Substantia nigra (tissue), 51 donors: ENCODE measurements at places on chromosomes 11 and 22.

DNA sequence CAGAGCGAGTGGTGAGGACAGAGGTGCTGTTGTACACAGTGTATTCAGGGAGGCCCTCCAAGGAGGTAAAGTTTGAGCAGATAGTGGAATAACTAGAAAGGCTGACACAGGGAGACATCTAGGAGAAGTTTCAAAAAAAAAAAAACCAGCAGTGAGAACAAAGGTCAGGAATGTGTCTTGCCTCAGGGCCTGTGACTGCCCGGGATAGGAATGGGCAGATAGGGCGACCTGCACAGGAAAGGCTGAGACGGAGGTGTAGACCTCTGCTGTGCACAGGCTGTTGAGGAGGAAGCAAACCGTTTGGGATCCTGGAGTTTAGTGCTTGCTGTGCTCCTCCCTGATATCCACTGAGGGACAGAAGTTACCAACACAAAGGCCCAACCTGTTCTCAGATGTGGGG lies 406.5 kb upstream of the B3GAT1 start:
- DNase-seq = no peak

- DNase-seq = no peak
Observed at GRCh38 chr11:3344327-3345174, 34.4 kb downstream of the ZNF195 start.

GRCh38 chr22:24806663-24807001 lies 621 bp downstream of the SGSM1 start:
- no peak for DNase-seq

- no peak for DNase-seq
Observed at GRCh38 chr11:71062199-71062598, 190.2 kb downstream of the SHANK2 start.

GRCh38 chr22:47687346-47687655 lies 924.9 kb downstream of the TBC1D22A start:
- DNase-seq = no peak

GRCh38 chr22:39530692-39531331 lies 1.7 kb downstream of the RPS19BP1 start:
- DNase-seq = no peak

DNA sequence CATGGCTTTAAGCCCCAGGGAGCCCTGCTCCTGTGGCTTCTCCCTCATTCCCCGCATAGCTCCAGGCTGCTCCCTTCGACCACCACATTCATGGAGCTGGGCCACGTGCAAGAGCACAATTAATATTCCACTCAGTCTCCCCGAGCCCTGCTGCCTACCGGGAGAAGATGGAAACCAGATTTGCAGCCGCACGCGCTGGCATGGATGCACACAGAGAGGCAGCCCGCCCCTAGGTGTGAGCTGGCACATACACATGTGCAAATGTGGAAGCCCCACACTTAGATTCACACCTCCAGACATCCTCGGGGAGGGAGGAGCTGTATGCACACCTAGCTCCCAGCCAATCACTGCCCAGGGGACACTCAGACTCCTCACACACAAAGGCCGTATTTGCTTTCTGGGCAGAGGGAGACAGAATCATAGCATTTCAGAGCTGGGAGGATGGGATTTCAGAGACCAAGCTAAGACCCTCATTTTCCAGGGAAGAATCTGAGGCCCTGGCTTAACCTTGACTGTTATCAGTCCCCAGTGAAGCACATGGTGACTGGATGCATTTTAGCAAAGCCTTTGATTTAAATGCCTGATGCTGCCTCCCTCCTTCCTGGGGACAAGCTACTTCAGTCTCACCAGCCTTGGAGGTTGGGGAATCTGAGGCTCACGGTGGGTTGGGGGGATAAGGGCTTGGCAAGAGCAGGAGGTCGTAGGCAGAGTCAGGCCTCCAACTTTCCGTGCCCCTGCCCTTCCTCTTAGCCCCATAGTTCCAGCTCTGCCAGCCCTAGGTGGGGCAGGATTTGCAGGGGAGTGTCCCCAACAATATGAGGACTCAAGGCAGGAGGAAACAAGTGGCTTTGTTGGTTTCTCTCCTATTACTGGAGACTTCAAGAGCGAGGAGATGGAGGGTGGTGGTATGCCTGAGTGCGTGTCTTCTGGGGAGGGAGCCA lies 5.3 kb upstream of the CREB3L1 start:
- no peak for DNase-seq

DNA sequence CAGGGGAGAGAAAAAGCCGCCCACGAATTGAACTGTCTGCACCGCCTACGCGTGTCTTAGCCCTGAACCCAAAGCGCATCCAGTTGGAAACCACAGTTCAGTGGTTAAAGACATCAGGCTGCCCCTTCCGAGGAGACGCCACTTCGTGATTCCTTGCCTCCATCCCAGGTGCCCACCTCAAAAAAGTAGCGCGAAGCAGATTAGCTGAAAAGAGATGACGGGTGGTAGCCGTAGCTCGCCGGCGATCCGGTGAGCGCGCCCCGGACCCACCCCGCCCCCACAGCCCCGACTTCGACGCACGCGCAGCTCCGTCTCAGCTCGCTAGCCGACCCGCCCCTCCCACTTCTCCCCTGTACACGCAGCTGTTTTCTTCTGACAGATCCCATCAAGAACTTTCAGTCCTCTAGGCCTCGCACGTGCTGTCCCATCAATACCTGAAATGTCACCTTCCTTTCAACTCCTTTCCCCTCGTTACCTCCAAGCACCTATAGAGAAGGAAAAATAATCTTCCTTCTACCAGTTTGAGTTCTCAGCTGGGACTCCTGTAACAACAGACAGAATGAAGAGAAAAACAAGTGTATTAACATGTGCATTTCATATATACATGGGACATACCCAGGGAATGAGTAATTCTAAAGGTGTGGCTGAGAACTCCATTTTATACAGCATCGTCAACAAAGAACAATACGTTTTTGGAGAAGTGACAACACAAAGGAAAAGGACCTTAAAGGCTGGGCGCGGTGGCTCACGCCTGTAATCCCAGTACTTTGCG lies 49.5 kb downstream of the OR4D9 start:
- DNase-seq = peak; percentile 73

DNA sequence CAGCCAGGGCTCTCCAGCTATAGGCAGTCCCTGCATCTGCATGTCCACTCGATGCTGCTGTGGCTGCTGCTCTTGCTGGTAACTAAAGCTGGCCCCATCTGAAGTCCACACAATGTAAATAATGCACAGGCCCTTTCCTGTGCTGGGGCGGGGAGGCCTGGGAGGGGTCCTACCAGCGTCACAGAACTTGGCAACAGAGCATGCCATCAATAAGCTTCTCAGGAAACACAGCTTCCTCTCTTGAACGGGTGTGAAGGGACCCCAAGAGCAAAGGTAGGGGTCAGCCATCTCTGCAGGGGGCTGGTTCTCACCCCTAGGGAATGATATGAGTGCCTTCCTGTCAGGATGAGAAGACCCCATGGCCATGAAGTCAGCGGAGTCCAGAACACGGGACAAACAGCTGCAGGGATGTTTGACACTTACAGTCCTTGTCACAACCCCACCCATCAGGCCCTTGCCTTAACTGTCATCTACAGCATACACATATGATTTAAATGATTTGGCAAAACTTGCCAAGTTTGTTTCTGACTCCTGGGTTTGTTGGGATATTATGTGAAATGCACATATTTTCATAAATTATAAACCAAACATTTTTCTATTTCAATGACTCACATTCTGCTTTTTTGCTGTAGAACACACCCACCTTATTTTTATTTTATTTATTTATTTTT lies 39.1 kb upstream of the LYVE1 start:
- no peak for DNase-seq

- peak; percentile 32 for DNase-seq
Observed at GRCh38 chr22:31333641-31334040, 12.5 kb downstream of the PATZ1 start.

- DNase-seq = peak; percentile 19
Observed at GRCh38 chr11:133927690-133928627, 28.8 kb downstream of the IGSF9B start.

- DNase-seq = no peak
Observed at GRCh38 chr11:110182886-110183285, 89.7 kb downstream of the ZC3H12C start.

- DNase-seq = no peak
Observed at GRCh38 chr11:62033191-62034035, 66.0 kb upstream of the FTH1 start.

DNA sequence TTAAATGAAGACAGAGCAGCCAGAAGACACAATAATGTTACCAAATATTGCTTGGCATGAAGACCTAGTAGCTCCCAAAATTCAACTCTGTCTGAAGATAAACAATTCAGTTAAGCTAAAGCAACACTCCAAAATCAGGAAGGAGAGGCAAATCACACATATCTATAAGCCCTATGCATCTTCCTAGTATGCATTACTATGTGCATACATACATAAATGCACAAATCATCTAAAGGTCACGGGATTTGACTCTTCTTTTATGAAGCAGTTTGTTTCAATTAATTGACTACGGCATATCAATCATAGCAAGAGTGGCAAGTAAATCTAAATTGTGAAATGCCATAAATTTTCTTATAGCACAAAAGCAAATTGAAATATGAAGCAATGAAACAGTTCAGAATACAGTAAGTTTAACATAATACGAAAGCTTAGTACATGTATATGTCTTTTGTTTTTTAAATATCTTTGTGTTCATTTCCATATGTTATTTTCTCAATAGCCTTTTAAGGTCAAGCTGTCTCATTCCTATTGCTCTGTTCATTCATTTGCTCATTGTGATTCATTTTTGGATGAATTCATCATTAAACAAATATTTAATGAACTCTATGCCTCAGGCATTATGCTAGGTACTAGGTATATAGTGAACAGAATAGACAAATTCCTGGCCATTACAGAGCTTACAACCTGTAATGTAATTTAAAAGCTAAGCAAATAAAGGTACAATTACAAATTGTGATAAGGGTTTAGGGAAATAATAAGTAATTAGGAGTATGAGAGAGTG lies 540.5 kb downstream of the DLG2 start:
- no peak for DNase-seq

DNA sequence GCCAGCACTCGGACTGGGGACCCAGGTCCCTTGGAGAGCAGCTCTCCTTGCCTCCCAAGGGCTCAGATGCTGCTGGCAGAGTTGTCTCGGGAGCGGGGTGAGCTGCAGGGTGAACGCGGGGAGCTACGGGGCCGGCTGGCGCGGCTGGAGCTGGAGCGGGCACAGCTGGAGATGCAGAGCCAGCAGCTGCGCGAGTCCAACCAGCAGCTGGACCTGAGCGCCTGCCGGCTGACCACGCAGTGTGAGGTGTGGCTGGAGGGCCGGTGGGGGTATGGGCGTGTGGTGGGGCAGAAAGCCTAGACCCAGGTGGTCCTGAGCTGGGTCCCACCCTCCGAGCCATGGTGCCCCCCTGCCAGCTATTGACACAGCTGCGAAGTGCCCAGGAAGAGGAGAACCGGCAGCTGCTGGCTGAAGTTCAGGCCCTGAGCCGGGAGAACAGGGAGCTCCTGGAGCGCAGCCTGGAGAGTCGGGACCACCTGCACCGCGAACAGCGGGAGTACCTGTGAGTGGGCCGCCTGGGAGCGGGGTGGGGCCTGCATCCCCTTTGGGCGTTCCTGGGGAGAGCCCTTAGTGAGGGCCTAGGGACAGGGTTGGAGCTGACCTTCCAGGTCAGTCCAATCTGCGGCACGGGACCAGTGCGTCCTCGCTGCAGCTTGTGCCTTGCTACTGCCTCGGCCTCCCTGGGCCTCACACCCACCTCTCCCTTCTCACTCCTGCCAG lies 5.8 kb upstream of the RPS6KA4 start:
- no peak for DNase-seq

DNA sequence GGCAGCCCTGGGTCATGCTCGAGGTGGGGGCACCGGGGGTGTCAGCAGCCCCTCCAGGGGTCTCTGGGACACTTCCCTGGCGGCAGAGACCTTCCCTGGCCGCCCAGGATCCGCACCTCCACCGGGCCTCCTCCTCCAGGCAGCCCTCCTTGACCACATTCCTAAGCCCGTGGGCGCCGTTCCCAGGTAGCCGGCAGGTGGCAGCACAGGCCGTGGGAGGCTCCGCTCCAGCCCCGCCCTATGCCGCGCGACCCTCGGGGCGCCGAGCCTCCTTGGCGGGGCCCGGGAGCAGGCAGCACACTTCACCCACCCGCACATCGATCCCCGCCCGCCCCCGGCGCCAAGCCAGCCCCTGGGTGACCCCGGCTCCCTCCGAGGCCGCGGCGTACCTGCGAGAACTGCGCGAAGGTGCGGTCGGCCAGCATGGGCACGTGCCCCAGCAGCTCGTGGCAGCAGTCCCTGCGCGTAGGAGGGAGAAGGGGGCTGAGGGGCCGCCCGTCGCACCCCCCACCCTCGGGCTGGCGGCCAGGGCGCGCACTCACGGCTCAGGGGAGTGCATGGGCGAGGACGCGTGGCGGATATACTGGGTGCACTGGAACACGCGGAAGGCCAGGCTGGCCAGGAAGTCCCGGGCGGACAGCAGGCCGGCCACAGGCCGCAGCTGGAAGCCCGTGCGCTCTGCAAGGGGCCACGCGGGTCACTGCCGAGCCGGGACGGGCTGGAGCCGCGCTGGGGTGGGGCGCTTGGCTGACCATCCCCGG lies 5.3 kb upstream of the INS start:
- no peak for DNase-seq

DNA sequence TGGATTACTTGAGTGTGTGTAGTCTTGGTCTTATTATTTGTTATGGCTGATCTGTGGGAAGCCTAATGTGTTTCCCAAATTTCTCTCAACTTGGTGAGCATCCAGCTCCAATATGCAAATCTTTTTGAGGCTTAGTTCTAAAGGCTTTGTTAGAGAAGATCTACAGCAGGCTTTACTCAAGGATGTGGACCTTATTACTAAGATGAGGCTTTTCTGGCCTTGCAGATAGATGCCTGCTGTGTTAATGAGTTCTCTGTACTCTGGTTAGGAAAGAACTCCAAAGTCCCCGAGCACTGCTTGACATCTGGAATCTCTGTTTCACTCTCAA lies 24.1 kb downstream of the MYEOV start:
- no peak for DNase-seq

DNA sequence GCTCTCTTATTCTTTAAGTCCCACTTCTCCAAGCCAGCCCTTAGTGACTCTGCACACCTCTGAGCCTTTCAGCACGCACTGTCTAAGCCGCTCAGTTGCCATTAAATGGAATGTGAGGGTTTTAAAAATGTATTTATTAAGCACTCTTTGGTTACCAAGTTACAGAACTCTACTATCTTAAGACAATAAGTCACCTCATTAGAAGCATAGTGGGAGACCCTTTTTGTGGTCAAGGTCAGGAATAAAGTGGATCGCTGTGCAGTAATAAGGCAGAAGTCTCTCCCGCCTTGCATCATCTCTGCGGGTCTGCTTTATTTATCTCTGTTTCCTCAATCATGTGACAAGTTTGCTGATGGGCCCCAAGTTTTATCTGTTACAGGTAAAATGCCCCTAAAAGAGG lies 11.9 kb downstream of the SLC25A18 start:
- DNase-seq = no peak

DNA sequence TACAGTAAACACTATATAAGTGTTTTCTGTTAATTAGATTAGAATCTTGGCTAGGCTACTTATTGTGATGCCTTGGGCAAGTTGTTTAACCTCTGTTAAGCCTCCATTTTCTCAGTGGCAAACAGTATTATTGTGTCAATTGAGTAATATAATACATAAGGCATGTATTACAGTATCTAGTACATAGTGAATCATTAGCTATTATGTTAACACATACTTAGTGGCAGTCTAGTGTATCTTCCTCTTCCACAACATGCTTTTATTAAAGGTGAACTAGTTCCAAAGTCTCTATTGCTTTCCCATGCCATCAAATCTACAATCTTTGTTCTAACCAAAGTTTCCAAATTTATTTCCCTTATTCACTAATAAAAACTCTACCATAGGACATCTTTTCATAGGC lies 200.9 kb downstream of the SOX6 start:
- DNase-seq = no peak

GRCh38 chr11:122711831-122712381 lies 56.4 kb downstream of the UBASH3B start:
- DNase-seq = no peak
